ENCODE measurements at places on chromosomes 3 and 15.

DNA sequence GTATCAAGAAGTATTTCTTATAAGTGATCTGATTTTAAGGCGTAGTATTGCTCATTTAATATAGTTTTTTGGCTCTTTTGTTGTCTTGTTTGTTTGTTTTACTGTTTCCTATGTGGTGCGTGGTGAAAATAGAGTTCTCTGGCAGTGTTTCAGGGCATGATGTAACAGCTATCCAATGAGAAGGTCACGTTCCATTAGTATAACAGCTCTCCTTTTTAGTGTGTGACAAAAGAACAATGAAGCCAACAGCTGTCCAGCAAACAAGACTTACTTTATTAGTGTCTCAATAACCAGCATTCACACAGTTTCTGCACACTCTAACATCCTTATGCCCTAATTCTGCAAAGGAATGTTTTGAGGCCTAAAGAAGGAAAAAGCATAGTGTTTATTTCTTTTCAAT, 127.9 kb downstream of the SLC25A26 start:
- no peak for DNase-seq

DNA sequence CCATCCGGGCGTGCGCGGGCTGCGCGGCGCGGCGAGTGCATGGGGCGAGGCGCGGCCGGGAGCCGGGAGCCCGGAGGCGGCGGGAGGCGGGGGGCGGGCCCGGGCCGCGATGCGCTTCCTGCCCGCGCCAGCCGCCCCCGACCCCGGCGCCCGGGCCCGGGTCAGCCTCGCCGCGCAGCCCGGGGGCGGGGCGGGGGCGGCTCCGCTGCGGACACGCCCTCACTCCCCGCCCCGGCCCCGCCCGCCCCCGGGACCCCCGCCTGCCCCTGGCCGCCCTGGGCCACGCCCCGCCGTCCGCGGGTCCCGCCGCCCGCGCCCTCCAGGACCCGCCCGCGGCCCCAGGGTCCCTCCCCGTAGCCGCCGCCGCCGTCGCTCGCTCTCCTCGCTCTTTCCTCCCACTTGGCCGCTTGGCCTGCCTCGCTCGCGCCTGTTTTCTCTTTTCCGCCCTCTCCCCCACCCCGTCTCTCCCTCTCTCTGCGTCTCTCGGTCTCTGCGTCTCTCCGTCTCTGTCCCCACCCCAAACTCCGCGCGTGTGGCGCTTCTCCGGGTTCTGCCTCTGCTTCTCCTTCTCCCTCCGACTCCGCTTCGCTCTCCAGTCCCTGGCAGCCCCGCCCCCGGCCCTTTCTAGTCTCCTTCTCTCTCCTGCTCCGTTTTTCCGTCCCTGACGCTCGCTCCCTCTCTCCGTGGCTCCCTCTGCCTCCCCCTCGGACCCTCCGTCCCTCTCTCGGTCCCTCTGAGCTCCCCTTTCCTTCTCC, at the start of gene PLXND1:
Gene PLXND1 (minus strand): TSS at position 41 of the 755 bp plus-strand sequence. CDS start 37 bp downstream, at position 4.
- peak; percentile 62 for DNase-seq

GRCh38 chr3:194907811-194908210, 222.1 kb downstream of the FAM43A start:
- no peak for DNase-seq

DNA sequence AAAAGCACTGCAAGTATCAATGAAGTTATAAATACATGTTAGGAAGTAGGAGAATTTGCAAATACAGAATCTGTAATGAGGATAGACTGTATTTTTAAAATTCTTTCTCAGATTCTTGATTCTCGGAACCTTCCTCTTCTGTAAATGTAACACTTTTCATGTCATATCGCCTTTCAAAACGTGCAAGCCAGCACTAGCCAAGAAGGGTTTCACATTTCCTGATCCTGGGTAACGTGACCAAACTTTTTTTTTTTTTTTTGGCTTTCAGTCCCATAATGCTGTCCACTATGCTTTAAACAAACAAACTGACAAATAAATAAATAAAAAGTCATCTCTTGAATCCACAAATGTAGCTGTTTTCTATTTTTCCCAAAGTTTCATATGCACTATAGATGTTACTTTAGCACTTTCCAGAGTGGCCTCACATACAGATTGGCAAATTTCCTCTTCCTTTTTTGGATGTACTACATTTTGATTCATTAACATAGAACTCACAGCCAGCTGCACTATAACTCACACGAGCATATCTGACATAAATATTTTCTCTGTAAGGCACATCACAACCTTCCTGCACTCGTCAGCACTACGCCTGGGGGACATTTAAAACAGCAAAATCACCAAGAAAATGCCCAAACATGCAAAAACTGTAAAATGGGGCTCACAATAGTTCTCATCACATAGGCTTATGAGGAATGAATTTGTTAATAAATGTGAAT, 208.1 kb downstream of the OSBPL10 start:
- DNase-seq = no peak

GRCh38 chr15:69898243-69898642, 199.5 kb downstream of the TLE3 start:
- DNase-seq = no peak

GRCh38 chr3:188211476-188211875, 57.5 kb downstream of the LPP start:
- DNase-seq = no peak

- no peak for DNase-seq
These were observed 352.5 kb downstream of the DIPK2A start for GRCh38 chr3:144324076-144324475.

DNA sequence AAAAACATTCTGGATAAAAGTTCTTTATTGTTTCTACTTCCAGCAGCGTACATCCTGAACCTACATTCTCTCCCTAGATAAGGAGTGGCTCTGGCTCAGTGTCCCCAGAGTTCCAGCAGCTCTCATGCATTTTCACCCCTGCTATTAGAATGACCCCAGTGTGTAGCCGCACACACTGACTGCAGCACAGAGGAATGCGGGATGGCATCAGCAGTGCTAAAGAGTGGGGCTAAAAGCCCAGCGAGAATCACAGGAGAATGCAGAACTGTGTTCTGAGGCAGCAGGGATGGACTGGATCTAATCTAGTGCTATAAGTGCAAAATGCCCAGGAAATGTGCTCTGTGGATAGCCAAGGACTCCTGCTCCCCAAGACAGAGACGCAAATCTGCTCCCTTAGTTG, 66.4 kb upstream of the TJP1 start:
- no peak for DNase-seq

GRCh38 chr3:53083949-53084309, 38.1 kb upstream of the SFMBT1 start:
- peak; percentile 74 for DNase-seq

- DNase-seq = peak; percentile 63
These were observed 1012.2 kb upstream of the CADM2 start for GRCh38 chr3:83946554-83946953.

- DNase-seq = peak; percentile 37
These were observed 27.7 kb downstream of the DLG1 start for GRCh38 chr3:197270558-197271317.

DNA sequence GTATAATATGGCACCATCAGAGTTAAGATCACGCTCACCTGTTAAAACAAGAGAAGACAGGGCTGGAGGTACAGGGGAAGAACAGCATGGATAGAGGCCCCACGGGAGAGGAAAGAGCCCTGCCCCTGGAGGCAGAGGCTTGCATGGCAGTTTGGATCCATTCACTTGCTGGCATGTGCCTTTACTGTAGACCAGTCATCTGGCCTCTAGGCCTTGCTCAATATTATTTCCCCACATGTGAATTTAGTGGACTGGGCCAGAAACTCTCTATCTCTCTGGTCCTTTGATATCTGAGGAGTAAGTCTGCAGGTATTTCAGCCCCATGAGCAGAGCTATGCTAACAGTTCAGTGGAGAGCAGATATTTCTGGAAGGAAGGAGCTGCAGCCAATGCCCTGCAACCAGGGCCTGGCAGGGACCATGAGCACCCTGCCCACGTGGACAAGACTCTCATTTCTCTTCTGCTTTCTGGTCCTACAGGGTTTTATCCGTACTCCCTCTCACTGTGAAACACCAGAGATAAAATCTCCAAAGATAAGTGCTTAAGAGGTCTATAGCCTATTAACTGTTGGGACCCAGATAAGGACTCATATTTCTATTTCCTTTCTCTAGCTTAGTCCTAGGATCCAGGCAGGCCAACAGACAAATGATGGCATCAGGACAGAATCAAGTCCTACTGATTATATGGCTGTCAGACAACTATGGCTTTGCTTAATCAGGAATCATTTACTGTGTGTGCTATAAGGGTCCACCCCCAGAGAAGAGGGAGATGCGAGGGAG, 65.0 kb downstream of the CLDN11 start:
- DNase-seq = no peak

DNA sequence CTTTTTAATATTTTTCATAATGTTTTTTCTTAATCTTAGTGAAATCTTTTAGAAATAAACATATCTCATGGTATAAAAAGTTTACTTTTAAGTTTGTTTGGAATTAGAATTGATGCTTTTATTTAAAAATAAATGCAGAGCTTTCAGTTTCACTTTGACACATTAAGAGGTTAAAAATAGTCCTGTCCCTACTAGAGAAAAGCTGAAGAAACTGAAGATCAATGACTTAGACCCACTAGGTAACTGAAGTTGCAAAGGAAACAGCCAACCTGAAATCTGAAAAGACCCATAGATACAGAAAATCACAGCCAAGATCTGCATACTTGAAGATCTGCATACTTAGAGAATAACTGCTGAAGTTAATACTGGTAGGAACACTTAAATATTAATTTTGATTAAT, 237.6 kb downstream of the RAP2B start:
- DNase-seq = peak; percentile 43

- DNase-seq = no peak
These were observed 175.0 kb downstream of the KLF13 start for GRCh38 chr15:31501536-31502157.

DNA sequence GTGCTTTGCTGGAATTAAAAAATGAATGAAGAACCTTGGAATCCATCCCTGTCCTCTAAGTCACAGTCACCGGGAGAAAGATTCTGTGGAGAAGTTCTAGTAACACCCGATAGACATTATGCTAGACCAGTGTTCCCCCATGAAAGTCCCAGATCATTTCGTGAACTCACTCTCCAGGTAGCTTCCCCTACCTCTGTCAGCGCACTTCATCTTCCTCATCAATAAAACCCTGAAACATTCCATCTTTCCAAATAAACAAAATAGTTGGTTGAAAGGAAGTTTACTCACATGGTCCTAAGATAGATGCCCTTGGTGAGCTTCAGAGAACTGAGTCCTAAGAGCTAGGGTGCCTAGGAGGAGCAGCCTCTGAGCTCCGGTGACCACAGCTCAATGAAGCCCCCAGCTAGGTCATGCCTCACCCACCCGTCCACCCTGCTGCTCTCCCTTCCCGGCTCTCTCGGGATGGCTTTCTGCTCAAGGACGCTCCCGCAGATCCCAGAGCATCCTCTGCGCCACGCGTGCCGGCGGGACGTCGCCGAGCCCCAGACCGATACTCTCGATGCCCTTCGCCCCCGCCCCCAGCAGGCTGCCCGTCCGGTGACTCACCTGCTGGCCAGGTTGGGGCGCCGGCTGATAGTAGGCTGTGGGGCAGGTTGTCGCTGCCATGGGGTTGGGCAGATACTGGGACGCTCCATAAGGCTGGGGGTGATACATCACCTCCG, 776 bp downstream of the VGLL3 start:
- DNase-seq = no peak

DNA sequence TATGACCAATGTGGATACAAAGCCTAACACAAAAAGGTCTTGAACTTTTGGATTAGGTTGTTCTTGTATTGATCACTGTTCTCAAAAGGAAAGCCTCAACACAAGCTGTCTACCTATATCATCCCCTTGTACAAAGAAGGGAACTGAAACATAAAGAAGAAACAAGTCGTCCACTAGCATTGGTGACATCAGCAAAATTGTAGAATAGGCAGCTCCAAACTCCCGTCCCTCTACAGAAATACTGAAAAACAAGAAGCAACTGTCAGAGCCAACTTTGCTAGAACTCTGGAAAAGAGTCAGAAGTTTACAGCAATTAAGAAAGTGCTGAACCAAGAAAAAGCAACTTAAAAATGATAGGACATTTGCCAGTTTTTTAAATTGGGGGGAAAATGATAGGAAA, 7.5 kb upstream of the NR1I2 start:
- no peak for DNase-seq

DNA sequence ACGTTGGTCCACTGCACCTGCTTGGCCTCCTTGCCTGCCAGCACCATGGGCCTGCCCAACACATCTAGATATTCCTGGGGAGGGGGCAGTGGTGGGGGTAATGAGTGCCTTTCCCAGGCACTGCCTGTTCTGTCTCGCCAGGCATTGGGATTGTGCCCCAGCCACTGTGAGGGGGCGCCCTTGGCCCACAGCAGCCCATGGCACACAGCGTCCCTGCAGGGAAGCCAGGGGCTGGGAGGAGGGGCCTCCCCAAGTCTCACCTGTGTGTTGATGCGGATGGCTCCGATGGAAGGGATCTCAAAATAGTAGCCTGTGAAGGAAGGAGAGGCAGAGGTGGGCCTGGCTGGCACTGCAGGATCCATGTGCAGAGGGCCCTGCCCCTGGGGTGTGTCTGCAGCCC, 18.7 kb upstream of the TMEM115 start:
- no peak for DNase-seq

GRCh38 chr3:160464321-160464720, 14.7 kb upstream of the TRIM59 start:
- no peak for DNase-seq

- DNase-seq = no peak
These were observed 67.8 kb upstream of the ITGA11 start for GRCh38 chr15:68499620-68500312.

- DNase-seq = peak; percentile 12
These were observed 37.7 kb downstream of the ZDHHC23 start for GRCh38 chr3:113985541-113985940.

- DNase-seq = no peak
These were observed 121.2 kb downstream of the MEGF11 start for GRCh38 chr15:66132251-66132816.

DNA sequence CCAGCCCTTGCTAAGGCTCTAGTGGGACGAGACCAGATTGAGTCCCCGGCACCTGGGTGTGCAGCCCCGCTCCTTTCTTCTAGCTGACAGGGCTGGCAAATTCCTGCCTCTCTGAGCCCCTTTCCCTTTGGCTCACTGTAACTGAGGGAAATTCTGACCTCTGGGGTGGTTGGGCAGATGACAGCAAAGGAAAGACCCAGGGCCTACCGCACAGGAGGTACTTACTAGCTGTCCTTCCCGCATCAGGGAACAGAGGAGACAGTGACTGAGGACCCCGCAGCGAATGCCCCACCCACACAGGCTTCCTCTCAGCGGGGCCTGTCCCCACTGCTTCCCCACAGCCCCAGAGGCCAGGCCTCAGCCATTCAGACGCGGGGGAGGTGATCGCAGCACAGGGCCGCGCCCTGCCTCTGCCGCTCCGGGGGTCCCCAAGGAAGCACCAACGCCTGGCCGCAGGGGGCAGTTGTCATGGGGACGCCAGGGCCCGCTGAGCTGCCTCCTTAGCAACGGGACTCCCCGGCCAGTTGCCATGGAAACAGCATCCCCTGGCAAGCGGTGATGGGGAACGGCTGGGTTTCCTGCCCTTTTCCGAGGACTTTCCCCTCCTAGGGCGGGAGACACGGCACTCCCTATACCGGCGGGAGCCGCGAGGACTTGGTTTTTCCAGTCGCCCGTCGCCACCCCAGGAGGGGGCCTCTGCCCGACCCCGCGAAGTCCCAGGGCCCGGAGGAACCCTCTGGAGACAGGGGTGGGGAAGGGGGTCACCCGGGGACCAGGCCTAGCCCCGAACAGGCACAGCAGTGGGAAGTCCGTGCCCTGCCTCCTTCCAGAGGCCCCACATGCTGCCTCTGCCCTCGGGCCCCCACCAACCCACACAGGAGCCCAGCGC, 50.1 kb downstream of the HCN4 start:
- DNase-seq = no peak

- no peak for DNase-seq
These were observed 51.9 kb upstream of the KLF13 start for GRCh38 chr15:31274496-31275330.
